ENCODE measurements at places on chromosomes 4 and X.

DNA sequence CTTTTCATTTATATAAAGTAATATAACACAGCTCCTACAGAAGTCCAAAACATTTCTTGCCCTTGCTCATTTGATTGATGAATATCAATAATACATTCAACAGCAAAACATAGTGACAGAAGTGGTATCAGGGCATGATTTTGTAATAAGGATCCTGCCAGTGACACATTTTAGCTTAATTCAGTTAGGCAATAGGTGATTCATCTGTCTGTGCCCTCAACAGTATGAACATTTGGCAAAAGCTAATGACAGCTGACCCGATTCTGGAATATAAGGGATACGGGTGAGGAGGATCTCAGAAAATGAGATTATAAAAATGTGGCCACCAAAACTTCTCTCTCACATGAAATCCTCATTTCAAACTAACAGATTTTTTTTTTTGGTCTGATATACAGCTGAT, 294.0 kb downstream of the CAMK2D start:
- DNase-seq, result no peak

DNA sequence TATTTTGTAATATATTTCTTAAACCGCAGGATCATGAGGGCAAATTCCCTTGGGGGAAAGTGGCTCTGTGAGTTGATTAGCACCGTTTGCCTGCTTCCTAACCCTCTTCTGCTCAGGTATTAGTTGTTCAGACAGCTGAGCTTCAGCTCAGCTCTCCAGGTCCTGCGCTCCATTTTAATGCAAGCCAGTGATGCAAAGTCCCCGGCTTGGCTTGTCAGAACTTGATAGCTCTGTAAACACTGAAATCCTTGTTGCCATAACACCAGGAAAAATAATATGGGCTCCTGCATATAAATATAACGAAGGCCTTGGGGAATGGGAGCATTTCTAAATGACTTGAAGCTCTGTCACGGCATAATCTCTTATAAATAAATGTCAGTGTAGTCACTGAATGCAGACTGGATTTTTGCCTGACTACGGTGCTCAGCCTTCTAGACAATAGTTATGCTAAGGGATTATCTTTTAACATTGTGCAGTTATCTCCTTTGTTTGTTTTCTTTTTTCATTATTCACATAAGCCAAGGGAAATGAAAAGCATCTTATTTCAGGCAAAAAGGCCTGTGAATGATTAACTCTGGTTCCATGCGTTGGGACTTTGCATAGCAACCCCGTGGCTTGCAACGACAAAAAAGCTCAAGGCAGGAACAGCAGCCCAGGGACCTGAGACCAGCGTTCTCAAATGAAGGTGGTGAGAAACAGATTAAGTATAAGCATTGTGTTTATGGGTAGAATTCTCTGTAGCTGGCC, 253.2 kb downstream of the SPRY1 start:
- no peak for DNase-seq

GRCh38 chr4:182348779-182349326, 105.7 kb downstream of the TENM3 start:
- DNase-seq, result no peak

DNA sequence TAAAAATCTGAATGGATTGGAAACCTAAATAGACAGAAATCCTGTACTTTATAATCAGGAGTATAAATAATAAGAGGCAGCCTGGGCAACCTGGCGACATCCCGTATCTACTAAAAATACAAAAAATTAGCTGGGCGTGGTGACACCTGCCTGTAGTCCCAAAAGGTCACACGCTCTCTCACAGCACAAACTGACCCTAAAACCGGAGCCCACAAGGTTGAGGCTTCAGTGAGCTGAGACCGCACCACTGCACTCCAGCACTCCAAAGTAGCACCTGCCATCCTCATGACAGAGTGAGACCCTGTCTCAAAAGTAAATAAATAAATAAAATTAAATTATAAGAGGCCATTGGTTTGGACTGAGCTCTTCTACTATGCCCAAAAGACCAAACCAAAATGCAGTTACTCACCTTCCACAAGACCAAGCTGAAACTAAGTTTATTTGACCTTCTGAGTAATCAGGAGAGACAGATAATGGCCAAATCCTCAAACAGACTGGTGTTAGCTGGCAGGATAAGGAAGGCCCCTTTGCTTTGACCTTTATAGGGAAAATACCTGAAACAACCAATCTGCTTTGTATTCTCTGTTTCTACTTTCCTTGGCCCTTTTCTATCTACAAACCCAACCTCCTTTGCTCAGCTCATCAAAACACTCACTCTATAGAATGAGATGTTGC, 3.2 kb upstream of the GRSF1 start:
- no peak for DNase-seq

DNA sequence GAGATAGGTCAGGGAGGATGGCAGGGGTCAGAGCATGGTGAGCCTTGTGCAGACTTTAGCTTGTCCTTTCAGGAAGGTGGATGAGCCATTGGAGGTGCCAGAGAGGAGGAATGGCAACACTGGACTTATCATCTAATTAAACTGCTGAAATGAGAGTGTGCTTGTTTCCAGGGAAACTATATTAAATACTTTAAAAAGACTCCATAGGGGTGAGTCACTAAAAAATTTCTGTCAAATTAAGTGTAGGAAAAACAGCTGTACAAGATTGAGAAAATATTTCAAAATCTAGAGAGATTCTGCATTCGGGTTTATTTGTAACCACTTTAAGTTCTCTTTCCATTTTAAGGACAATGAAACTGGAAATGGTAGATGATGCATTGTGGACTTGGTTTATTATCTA, 11.4 kb downstream of the FRAS1 start:
- no peak for DNase-seq

DNA sequence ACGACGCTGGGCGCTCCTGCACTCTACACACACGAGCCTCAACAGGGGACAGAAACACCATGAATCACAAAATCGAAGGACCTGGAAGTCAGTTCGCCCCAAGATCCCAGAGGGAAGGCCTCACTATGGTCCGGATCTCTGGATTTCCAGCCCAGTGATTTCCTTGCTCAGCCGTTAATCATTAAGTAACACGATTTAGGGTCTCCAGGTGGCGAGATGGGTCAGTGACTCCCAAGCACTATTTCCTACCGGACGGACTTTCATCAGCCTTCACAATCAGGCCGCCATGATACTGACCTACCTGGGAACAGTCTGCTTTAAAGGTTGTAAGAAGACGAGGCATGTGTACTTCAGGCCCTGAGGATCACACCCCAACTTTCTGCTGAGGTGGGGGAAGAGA, 63.7 kb downstream of the FAT1 start:
- DNase-seq, result no peak

DNA sequence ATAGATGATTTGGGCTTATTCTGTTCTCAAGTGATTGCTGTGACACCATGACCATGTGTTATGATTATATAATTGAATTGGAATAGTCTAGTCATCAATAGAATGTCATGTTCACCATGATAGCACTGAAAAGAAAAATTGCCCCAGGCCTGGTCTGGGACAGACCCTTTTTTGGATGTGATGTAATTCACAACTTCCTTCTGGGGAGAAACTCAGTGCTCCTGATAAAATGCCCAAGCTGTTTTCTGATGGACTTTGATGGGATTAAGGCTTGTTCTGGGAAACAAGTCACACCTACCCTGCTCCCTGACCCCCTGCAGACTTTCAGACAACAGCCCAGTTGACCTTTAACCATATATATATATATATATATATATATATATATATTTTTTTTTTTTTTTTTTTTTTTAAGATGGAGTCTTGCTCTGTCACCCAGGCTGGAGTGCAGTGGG, 65.3 kb downstream of the RHOH start:
- no peak for DNase-seq

GRCh38 chr4:95596676-95597075, 47.9 kb upstream of the UNC5C start:
- no peak for DNase-seq

- no peak for DNase-seq
Observed at GRCh38 chr4:159723341-159724048, 620.6 kb downstream of the RAPGEF2 start.

GRCh38 chrX:121238093-121238492, 190.7 kb downstream of the GLUD2 start:
- DNase-seq, result no peak

GRCh38 chr4:17206829-17207801, 304.8 kb downstream of the QDPR start:
- DNase-seq, result no peak

DNA sequence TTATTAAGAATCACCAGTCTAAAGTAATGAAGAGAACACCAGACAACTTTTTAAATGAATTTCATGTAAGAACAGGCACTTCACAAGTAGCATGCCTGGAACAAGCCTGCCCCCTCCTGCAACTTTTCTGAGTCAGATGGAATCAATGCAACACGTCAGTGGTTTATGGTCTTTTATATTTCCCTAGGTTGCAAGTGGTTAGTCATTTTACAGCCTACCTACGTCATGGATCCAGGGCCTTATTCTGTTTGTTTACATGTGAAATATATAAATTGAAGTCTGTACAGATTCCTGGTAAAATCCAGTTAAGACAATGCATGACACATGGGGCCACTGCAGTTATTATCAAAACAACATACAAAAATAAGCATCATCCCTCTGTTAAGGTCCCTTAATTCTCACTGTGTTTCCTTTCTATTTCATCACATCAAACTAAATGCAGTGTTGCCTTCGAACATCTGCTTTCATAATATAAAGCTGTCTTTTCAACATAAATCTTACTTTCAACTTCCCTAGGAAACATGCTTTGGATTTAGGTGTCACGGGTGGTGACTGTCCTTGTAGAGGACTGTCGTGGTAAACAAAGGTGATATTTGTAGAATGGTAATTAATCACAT, 309.3 kb downstream of the FRMPD4 start:
- no peak for DNase-seq

GRCh38 chr4:161525121-161525520, 638.7 kb downstream of the FSTL5 start:
- DNase-seq, result no peak

- DNase-seq, result no peak
Observed at GRCh38 chrX:15563056-15563455, 37.7 kb downstream of the ACE2 start.

DNA sequence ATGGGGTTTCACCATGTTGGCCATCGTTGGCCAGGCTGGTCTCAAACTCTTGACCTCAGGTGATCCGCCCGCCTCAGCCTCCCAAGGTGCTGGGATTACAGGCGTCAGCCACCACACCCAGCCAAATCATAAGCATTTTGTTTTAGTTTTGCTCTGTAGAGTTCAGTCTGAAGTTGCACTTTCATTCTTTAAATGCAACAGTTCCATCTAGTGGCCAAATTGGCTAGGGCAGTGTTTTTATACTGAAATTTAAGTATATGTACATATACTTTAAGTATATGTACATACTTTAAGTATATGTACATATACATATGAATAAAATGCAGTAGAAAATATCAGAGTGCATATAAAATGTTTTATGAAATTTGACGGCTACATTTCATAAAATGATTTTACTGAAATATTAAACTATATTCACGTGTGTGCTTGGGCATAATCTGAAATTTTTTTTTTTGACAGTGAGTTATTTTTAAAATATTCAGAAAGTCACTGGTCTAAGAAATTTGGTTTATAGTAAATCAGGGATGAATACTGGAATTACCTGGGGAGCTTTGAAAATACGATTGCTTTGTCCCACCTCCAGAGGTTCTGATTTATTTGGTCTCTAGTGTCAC, 145.5 kb downstream of the NWD2 start:
- no peak for DNase-seq

DNA sequence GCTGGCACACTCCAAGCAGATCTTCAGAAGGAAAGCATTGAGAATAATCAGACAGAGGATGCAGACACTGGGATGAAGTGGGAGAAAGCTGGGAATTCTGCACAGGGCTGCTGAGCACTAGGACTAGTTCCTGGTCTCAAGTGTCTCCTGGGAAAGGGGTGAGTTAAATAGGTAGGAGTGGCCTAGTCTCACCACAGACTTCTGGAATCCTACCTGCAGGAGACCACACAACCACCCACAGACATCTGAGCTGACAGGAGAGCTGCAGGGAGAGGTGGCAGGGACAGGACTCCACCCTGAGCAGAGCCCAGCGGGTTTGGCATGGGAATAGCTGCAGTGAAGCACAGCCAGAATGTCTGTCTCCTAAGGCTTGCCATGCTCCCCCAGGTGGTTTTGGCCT, 95.1 kb upstream of the GALNTL6 start:
- DNase-seq, result no peak

DNA sequence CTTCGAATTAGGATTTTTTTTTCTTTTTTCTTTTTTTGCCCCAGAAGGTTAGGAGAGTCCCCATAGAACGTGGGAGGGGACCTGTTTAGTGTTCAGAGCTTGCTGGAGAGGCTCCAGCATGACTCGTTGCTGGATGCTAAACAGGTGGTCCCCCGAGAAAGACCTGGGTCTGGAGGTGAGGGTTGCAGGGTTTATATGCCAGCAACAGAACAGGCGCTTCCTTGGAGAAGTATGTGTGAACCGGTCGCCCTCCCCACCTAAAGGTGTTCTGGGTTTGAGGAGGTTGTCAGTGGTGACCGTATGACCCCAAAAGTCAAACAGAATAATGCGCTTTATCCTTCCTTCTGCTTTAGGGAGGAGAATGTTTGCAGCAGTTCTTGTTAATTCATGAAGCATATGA, 52.1 kb upstream of the SHOX start:
- DNase-seq, result no peak

DNA sequence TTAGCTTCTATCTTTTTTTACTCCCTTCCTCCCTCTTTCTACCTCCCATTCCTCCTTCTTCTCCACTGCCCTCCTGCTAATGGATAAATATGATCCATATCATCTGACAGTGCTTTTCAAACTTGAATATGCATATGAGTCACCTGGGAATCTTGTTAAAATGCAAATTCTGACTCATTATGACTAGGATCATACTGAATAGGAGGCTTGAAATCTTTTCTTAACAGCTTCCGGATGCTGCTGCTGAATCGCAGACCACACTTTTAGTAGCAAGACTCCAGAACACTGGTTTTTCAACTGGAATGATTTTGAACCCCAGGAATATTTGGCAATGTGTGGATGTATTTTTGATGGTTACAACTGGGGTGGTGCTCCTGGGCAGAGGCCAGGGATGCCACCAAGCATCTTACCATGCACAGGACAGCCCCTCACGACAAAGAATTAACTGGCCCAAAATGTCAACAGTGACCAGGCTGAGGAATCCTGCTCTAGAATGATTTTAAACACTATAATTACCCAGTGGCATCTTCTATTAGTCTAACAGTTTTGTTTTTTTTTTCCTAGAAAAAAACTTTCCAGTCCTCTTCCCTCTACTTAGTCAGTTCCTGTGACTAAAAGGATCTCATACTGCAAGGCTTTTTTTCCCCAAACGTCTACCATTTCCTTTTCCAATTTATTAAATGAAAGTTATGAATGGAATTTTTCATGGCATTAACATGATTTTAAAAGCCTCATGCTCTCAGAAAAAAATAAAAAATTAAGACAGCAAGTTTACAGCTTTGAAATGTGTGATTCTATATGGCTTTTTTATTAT, 10.6 kb upstream of the PYURF start:
- DNase-seq, result no peak

DNA sequence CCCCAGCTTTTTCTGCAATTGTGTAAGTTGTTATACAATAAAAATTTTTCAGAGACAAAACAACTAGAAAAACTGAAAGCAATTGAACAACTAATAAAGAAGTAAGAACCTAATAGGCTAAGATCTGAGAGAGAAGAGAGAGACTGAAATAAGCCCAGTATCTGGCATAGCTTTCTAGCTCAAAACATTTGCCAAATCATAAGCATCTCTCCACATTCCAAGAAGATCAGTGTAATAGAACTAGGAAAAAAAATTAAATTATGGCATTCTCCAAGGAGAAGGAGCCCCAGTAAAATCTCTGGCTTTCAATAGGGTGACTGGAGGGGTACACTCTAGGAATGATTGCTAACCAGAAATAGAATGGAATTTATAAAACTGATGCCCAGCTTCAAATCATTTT, 19.0 kb upstream of the PPP3CA start:
- no peak for DNase-seq

GRCh38 chrX:101117701-101118100, 19.7 kb downstream of the CENPI start:
- DNase-seq, result no peak

All from stimulated activated CD8-positive, alpha-beta memory T cell treated with anti-CD3 and anti-CD28 coated beads, Interleukin-4, amount 100 ng/mL, for 24 hours (primary cell).